ENCODE measurements at places on chromosomes 2 and 18.

DNA sequence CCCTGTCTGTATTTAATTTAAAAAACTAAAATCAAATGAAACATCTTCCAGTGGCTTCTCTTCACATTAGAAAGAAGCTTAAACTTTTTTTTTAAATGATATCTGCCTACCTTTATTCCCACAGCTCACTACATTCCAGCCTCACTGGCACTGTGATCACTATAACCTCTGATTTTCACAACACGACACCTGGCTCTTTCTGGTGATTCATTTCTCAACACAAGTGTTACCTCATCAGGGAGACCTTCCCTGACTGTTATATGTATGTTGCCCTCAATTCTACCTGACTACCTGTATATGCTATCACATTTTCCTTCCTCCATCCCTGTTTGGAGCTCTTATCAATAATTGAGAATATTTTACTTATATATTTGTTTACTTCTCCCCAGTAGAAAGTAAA, 76.6 kb downstream of the BAZ2B start:
- DNase-seq: no peak

- no peak for DNase-seq
Measured at GRCh38 chr2:3287896-3288295, 89.7 kb downstream of the EIPR1 start.

DNA sequence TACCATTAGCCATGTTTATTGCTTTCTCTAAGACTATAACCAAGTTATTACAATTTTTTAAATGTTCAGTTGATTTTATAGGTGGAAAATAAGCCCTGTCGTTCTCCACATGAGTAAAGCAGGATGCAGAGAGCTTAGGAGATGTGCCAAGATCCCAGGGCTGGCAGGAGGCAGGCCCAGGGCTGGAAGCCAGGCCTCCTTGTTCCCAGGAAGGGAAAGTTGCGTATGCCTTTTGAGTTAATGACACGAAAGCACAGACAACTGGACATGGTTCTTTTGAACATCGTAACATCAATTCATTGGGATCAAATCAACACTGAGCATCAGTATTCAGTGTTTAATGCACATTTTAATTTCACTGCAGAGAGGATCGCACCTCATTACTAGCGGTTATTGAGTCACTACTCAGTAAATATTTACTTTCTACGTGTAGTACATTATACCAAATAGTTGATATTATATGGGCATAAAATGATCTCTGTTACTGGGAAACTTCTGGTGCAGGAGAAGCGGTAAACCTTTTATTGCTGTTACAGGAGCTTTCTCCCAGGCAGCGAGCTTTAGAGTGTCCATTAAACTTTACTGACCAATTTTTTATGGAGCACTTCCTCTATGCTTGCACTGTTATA, 60.0 kb downstream of the RNF144A start:
- no peak for DNase-seq

DNA sequence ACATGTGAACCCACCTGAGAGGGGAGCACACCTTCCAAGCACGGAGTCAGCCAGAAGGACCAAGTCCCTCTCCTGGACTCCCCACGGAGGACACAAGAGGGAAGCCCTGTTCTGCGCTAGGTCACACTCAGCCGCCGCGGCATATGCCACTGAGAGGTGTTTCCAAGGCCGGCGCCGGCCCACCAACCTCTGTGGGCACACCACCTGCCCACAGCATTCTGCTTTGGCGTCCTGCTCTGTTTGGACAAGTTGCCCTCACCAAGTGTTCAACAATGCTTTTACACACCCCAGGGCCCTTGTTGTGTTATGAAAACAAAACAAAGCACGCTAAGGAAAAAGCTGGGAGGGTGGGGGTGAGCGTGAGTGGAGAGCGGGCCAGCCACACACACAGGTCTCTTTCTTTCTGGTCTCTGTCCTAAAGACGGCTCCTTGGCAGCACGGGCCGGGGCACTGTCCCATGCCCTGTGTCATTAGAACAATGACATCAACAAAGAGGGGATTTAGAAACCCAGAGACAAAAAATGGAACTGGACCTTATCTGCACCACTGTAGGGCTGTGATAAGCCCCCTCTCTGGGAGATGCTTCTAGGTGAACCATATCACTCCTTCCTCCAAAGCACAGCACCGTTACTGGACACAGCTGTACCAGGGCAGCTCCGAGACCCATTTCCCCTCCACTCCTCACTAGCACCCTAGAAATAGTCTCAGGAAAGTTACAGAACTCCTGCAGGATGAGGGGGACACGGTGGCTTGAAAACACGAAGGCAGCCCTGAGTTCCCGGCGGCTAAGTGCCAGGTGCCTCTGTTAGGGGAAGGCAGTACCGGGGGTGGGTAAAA, 17.0 kb downstream of the SMAD7 start:
- no peak for DNase-seq

DNA sequence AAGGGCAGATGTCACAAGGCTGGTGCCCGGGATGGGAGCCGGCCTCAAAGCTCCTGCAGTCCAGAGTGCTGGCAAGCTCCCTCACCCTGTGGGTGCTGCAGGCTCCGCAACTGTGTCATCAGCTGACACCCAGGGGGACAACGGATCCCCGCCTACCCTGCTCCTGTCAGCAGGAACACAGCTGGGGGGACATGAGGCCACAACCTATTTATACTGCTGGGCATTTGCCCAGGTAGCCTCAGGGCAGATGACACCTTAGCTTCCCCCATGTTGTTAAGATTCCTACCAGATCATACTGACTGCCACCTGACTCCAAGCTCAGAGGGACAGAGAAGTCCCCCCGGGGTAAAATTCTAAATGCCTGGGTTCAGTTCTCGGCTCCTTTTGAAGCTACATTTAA, 1.2 kb downstream of the ANKRD23 start:
- DNase-seq: no peak

DNA sequence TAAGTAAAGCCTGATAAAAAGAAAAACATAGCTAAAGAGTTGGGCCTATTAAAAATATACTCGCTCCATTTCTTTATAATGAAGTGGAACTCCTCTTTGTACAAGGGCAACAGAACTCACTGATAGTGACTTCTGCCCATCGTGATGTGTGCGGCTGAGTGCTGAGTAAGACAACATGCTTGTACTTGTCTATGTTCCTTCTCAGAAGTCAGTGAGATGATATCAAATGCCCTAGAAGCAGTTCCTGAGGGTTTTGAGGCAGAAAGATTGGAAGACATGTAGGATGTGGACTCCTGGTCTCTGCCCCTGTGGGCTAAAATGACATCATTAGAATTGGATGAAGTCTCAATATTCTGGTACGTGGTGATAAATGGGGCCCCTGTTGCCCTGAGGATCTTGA, 73.8 kb downstream of the USP40 start:
- DNase-seq: no peak

DNA sequence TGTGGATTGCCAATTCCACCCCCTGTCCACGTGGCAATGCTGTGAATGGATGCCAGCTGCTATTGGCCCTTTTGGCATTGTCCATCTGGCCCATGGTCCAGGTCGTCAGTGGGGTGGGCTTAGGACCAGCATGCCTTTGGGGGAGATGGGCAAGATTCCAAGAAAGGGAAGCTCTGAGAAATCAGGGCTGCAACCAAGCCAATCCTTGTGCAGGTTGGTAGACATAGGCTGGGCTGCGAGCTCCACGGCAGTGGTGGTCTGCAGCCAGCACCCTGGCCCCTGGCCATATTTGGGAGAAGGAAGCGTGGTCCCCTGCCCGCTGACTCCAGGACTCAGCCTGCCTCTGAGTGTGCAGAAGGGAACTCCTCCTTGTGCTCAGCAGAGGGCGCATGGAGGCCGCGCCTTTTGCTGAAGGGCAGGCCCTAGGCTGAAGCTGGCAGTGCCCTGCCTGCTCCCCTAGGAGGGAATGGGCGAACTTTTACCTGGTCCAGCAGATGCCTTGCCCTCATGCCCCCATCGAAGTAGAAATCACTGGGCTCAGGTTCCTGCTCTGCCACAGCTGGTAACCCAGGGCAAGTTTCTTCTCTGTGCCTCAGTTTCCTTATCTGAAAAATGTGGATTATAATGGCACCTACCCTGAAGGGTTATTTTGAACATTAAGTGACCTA, 5.4 kb downstream of the SPR start:
- peak; percentile 44 for DNase-seq

DNA sequence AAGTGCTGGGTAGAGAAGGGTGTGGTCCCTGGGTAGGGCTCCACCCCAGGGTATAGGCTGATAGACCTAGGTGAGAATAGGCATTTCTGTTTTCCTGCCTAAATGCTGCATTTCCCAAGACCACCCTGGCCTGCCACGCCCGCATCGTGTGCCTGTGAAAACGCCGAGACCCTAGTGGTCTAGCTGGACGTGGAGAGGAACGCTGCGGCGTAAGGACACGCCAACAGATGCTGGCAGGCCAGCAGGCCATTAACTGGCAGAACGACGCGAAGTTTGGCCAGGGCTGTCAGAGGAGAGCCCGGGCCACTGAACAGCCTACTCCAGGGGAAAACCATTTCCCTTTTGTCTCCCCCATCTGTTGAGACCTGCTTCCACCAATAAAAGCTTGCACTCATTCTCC, 373.2 kb upstream of the FIGN start:
- DNase-seq: no peak

DNA sequence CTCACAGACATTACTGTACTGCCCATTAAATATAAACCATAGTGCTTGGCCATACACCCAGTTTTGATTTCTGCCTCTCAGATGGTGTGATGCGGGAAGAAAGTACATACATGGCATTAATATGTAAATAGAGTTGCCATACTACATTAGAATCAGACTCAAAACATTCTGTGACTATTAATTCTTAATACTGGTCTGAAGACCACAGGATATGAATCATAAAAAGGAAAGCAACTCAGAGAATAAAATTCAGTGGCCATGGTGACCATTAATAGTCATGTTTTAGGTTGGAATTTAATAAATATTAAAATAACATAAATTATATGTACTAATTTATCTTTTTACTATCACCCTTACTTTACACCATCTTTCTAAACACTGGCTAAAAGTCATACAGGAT, 33.0 kb upstream of the WDR75 start:
- DNase-seq: no peak

GRCh38 chr18:69795791-69796190, 151.9 kb downstream of the CD226 start:
- DNase-seq: no peak

GRCh38 chr2:120368086-120368485, 22.1 kb downstream of the INHBB start:
- DNase-seq: no peak

- no peak for DNase-seq
Measured at GRCh38 chr2:216221811-216222210, 112.7 kb downstream of the XRCC5 start.

Measured in activated gamma-delta T cell treated with Interleukin-2 at 50 U/mL for 16 hours (primary cell).